RWPE1 (cell line): ENCODE measurements at places on chromosomes 13 and 19.

GRCh38 chr13:79989217-79989661 is 351.7 kb downstream of the SPRY2 start:
- no peak for DNase-seq

DNA sequence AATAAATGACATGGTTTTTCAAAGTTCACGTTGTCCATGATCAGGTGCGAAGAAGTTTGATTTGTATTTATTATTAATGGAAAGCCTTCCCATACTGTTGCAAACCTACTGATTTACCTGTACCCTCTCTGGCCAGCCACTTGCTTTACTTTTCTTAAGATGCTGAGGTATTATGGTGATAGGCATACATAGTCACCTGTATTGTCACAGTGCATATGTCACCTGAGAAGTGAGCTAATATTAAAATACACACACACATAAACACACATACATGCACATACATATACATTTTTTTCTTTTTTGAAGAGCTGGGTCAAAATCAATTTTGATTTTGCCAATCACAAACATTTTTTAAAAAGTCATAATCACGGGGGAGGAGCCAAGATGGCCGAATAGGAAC is 72.1 kb downstream of the RNASEH2B start:
- no peak for DNase-seq

DNA sequence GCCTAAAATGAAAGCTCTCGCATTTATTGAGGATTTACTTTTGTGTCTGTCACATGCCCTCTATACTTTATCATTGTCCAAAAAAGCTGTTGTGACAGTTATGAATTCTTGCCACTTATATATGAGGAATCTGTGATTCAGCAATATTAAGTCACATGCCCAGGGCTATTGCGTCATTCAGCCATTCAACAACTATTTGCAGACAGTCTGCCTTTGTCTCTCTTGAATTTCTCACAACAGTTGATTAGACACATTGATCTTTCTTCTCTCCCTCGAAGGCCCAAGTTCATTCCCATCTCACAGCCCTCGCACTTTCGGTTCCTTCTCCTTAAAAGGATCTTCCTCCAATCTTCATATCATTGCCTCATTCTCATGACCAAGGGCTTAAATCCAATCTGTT is 342.6 kb downstream of the MZT1 start:
- DNase-seq: peak; percentile 10

DNA sequence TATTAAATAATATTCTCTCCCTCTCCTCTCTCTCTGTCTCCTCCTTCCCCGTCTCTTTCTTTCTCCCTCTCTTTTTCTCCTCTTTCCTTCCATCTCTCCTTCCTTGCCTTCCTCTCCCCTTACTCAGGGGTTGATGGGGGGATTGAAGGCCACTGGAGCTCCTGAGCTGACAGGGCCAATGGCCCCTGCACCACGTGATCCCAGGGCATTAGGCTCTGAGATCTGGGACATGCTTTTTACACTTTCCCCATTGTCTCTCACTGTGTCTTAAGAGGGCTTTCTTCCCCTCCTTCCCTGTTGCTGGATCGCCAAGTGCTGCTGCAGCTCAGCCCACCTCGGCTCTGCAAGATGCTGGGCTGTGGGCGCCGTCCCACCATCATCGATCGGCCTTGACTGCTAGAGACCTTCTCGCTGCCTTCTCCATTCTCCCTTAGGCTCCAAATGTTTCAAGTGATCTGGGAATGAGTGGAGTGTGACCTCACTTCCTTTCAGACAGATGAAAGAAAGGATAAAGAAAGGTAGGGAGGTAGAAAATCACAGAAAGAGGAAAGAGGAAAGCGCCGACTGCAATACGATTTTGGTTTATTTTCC is 42.2 kb downstream of the COL4A1 start:
- DNase-seq: no peak

GRCh38 chr19:28468701-28469459 is 744.1 kb downstream of the UQCRFS1 start:
- no peak for DNase-seq

GRCh38 chr13:49374585-49375290 is 69.1 kb downstream of the CAB39L start:
- DNase-seq: peak; percentile 59

- no peak for DNase-seq
Measured at GRCh38 chr13:32426191-32426989, 1.5 kb downstream of the N4BP2L1 start.

DNA sequence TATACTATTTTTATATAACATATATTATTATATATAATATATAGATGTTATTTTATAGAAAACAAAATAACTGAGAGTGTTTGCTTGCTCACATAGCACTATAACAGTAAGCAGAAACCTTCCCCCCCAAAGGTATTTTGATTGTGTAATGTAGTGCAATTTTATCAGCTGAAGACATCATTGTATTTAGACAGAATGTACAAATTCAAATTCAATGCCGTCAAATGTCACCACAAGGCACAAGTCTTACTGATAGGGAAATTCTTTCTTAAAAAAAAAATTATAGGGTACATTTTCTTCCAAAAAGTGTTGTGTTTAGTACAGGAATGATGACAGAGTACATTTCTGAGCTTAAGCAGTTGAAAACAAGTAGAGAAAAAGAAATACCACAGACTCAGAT is 1147.1 kb upstream of the SPRY2 start:
- no peak for DNase-seq

GRCh38 chr19:52248241-52248640 is 21.1 kb upstream of the ZNF766 start:
- DNase-seq: no peak

- DNase-seq: no peak
Measured at GRCh38 chr13:68727798-68728197, 1379.8 kb upstream of the ATXN8OS start.

DNA sequence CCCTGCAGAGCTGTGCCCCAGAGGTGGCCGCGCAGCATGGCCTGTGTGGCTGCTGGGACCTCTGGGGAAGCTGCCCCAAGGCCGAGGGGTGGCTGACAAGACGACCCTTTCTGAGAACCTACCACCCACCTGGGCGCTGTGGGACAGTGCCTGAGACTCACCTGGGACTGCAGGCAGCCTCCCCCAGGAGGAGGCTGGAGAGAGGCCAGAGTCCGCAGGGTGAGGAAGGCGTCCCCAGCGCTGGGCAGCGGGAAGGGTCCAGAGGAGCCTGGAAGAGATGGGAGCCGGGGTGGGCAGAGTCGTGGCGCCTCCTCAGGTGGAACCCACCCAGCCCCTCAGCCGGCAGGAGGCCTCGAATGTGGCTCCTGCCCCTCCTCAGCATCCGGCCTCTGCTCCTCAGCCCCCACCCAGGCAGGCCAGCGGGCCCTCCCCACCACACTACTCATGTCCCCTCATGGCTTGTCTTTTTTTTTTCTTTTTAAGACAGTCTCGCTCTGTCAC is 25.3 kb downstream of the CILP2 start:
- no peak for DNase-seq

DNA sequence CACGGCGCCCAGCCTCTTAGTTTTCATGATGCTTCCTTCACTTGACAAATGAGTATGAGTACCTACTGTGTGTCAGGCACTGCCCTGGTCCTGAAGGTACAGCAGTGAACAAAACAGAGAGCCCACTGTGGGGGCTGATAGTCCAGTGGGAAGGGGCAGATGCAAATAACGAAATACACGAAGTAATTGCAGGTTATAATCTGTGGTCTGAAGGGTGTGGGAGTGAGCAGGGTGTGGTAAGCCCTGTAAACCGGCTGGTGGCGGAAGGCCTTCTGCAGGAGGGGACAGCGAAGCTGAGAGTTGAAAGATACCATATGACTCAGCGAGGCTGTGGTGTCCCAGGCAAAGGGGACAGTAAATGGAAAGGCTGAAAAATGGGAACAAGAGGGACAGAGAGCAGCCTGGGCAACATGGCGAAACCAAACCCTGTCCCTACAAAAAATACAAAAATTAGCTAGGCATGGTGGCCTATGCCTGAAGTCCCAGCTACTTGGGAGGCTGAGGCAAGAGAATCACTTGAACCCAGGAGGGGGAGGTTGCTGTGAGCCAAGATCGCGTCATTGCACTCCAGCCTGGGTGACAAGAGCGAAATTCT is 60.5 kb downstream of the MAP4K1 start:
- DNase-seq: no peak

DNA sequence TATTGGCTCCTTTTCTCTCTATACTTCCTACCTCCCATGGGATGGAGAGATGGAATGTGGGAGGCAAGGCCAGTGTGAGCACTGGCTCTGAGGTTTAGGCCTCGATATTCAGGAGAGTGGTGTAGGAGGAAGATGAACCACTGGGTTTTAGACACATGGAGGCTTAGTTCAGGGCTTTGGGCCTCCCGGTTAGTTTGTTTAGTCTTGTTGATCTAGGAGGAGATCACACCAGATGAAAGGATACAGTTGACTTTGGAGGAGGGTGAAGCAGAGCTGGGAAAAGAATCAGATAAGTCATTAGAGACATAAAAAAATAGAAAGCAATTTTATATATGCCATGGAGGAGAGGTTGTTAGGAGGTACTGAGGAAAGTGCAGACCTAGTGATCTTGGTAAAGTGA is 30.9 kb downstream of the RNASEH2B start:
- no peak for DNase-seq

DNA sequence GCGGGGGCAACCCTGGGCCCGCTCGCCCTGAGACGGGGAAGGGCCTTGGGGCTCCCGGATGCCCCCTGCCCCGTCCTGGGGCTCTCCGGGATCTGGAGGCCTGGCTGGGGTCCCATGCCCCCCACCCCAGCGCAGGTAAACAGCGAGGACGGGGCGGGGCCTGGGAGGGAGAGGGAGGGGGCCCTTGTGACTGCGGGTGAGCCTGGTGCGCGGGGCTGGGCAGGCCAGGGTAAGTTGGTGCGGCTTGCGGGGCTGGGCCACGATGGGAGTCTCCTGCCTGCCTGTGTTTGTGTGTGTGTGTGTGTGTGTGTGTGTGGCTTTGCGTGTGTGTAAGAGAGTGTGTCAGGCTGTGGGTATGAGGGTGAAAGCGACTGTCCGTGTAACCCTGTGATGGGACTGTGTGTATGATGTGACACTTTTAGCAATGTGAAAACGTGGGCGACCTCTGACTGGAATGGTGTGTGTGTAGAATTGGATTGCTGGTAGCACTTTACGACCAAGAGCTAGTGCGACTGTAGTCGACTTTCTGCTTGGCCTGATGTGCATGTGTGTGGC is 426 bp downstream of the KLC3 start:
- DNase-seq: no peak

- no peak for DNase-seq
Measured at GRCh38 chr13:45434556-45435371, 16.6 kb upstream of the SLC25A30 start.

DNA sequence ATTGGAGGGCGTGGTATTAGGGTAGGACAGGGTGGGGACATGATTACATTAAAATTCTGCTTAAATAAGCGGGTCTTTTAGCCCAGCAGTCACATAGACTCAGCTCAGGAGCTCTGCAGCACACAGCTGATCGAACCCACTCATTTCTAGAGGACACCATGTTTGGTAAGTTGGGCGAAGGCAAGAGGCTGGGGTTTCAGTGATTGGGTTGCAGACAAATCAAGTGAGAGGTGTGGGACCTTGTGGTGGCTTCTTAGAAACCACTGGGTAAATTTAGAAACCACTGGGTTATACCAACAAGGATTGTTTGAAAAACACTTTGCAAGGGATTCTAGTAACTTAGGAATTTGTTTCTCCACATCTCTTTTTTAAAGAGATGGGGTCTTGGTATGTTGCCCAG is at the start of gene LEUTX:
LEUTX (plus strand) TSS at position 92 of the 400 bp plus-strand sequence; CDS start at position 159, 67 bp downstream.
- DNase-seq: no peak

DNA sequence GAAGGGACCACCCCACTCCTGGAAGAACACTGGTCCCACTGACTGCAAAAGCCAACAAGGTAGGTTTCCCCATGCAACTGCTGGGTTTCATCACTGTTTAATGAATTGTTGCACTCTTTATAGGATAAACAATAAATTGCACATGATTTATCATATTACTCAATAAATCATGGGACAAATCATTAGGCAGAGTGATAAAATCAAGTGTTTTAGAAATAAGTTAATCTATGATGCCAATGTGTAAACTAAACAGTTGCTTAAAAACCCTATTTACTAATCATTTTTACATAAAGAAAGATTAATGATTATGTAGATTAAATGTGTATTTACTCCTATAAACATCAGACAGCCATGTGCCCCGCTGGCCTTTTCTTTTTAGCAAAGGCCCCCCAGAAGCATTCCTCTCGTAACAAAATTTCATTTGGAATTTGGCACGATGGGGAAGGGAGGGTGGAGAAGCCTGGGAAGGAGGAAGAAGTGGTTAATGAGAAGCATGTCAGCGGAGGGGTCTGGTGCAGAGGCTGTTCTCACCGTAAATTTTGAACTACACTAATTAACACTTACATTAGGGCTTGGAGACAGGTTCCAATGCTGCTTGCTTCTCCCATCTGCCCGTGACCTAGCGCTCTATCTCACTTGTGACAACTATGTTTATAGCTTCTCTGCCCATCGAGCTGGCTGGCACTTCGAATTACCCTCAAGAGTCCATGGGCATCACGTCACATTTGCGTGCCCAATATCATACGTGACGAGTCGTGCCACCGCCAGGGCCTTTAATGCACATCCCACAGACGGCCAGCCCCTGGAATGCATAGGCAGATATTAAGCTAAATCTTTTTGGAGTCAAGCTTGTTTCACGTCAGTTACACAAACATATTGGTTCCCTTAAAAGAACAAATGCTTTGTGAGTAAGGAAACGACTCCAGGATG is 357.7 kb upstream of the TSHZ3 start:
- DNase-seq: no peak

- DNase-seq: no peak
Measured at GRCh38 chr19:12750851-12751250, 740 bp upstream of the BEST2 start.

DNA sequence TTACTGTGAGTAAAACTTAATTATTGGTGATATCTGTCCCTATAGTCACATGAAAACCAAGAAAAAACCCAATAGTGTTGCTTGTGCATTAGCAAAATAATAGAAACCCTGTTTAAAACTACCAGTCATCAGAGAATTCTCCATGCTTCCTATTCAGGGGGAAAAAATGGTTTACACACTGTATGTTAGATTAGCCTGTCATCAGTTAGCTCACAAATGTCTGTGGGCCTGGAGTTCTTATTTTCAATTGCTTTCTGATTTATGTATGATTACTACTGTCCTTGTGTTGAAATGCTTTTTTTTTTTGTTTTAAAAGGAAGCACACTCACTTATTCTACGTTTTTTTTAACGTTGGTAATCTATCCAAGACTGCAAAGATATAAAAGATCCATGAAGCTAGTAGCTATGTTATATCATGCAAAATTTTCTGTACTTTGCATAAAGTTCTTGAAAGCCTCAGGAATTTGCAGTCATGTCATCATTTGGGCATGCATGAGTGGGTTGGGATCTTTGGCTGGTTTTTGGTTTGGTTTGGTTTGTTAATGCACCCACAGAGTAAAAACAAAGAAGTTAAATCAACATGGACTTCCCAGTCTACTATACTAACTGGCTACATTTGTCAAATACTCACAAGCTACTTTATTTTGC is 25.9 kb downstream of the RXFP2 start:
- no peak for DNase-seq
